ENCODE measurements at places on chromosomes 1 and 21.

GRCh38 chr1:162964901-162965300 is 103.9 kb upstream of the CCDC190 start:
- no peak for DNase-seq

DNA sequence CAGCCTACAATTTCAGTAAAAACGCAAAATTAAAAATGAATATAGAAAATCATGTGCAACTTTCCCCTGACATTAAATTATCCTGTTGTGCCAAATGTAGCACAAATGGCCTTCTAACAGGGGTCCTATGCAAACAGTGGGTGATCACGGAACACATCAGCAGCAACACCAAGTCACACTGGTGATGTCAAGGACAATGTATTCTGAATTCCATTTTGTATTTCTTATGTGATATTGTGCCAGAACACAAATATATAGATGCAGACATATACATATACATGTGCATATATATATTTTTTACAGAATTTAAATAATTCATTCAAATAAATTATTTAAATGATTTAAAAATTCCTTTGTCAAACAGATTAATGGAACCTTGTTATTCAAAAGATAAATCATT is 8.6 kb upstream of the ADGRL2 start:
- DNase-seq: no peak

GRCh38 chr1:4626061-4626460 is 28.3 kb upstream of the AJAP1 start:
- DNase-seq: no peak

DNA sequence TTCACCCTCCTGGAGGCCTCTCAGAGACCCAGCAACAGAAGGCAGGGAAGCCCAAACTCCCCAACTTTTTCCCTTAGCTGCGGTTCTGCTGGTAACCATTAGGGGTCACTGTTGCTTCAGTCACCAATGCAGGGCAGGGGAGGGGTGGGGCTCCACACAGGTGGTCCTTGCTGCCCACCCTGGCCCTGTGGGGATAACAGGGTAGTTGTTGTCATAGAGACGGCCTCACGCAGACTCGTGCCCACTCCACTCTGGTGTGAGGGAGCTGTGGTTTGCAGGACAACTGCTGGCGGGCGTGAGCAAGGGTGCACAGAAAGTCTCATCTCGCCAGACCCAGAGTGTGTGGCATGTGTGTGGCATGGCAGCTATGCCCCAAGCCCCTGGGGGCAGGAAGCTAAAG is 19.9 kb downstream of the INSRR start:
- DNase-seq: no peak

- DNase-seq: no peak
Measured at GRCh38 chr1:34590211-34590623, 164.6 kb upstream of the GJB5 start.
